Kidney (tissue), 22 donors: ENCODE measurements at places on chromosomes 2 and 18. TPM values are rescaled to one million over a fixed set of nuclear protein-coding genes. Genes with fewer than 3 reads are reported as not detected.

COLEC11 gene
- 7.6 TPM for total RNA-seq

MTLN gene
- 48.8 TPM for total RNA-seq

ZSWIM2 gene
- total RNA-seq: not detected

PLCD4 gene
- 11.0 TPM for total RNA-seq

AGXT gene
- 0.09 TPM for total RNA-seq

CYP26B1 gene
- 2.5 TPM for total RNA-seq

MAP3K20 gene
- total RNA-seq: 25.6 TPM

PIEZO2 gene
- 4.1 TPM for total RNA-seq

CHST9 gene
- total RNA-seq: 9.8 TPM

IMPACT gene
- 38.0 TPM for total RNA-seq

HNMT gene
- 61.6 TPM for total RNA-seq
